ENCODE measurements at places on chromosomes 3 and 15.
A peak's percentile ranks its signal among the peaks of the same experiment; 100 is the strongest.

- no peak for DNase-seq
These were observed 400 bp downstream of the RAB43 start for GRCh38 chr3:129121016-129121791.

DNA sequence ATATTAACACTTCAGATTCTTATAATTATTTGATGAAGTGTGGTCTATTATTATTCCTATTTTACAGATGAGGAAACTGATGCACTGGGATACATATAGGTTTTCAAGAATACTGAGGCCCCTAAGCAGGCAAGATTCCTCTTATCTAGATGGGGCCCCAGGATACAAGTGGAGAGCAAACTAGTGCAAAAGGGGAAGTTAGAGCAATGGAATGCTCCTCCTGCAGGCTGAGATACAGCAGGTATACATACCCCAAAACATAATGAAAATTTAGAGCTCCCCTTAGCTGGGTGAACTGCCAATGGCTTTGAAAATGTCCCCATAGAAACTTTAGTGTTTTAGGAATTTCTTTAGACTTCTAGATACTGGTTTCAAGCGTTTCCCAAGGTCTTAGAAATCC lies 247.1 kb downstream of the CHST2 start:
- DNase-seq: no peak

DNA sequence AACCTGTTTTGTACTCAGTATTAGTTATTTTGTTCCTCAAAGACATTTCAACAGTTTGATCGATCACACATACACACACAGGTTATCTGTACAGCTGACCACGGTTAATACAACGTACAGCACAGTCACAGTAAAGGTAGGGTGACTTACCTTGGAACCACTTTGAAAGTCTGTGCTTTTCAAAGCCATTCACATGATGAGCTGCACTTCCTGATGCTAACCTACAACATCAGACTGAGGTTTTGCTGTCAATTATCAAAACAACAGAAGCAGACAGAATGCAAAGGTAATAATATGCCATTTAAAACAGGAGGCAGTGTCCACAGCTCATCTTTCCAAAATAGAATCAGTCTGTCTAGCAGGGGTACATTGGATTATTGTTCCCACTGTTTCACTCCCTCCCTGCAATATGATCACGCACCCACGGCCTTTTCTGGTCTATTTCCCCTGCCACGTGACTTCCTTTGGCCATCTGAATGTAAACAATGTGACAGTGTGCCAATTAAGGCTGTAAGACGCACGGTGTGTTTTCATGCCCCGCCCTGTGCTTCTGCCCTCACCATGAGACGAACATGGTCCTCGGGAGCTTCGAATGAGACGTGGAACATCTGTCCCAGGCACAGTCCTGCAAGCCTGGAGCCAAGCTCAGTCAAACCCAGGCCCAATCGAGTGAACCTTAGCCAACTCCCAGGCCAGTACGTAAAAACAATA lies 102.4 kb downstream of the FMN1 start:
- DNase-seq: no peak

- DNase-seq: no peak
These were observed 232.1 kb upstream of the GOLIM4 start for GRCh38 chr3:168327856-168328255.

DNA sequence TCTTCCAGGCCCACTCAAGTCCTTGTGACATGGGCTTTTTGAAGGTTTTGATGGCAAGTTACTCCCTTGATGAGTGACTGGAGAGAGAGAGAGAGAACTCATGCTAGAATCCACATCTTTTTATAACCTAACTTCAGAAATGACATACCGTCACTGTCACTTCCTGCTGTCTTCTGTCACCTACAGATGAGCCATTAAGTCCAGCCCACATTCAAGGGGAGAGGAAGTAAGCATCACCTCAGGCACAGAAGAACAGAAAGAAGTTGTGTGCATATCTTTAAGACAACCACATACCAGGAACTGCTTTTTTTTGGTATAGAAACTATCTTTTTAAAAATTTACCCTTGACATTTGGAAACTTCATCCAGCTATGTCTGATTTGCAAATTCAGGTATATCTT lies 16.6 kb upstream of the TXNRD3 start:
- DNase-seq: peak; percentile 7

- DNase-seq: no peak
These were observed 40.8 kb upstream of the ATP2B2 start for GRCh38 chr3:10546181-10546624.

DNA sequence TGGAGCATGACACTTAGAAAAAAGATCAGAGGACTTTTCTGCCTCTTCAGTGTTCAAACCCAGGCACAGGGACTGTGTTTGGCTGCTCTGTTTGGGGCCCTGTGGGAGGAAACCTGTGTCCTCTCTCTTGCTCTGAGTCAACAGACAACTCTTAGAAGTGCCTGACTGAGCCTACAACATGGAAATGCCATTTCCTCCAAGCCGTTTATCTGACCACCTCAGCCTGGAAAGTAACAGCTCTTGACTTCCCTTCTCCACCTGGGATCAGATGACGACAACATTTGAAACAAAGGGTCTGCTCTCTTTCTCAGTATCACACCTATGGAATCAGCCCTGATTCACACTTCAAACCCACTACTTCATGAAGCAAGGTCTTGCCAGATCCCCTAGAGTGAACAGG lies 91.3 kb upstream of the CTDSPL start:
- no peak for DNase-seq

DNA sequence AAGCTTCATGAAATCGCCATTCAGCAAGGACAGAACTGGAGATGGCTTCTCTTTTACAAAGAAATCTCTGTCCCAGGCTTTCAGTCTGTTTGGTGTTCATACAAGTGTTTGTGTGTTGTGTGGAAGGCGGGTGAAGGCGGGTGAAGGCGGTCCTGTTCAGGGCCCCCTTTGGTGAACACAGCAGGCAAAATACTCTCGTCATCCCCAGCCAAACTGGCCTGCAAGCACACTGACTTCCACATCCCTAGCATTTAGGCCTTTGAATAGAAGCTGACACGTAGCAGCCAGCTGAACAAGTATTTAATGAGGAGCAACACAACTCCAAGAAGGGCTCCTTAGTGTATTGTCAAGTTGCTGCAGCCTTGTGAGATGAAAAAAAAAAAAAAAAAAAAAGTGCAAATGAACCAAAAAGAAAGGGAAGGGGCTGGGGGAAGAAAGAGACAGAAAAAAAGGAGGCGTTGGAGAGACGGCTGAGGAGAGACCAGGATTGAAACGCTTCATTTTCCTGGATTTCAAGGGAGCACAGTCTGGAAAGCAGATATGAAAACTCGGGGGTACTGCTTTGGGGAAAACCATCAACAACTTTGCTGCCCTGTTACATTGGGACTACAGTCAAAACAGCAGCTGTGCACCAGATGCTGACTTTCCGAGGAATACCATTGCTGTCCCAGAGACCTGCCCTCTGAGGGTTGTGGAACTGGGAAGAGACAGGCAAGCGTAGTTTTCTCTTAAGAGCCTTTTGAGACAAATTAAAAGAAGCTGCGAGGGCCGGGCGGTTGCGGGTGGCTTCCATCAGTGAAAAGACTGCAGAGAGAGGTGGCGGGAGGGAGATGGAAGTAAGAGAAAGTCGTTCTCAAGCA lies 74.6 kb downstream of the TGFBR2 start:
- no peak for DNase-seq

DNA sequence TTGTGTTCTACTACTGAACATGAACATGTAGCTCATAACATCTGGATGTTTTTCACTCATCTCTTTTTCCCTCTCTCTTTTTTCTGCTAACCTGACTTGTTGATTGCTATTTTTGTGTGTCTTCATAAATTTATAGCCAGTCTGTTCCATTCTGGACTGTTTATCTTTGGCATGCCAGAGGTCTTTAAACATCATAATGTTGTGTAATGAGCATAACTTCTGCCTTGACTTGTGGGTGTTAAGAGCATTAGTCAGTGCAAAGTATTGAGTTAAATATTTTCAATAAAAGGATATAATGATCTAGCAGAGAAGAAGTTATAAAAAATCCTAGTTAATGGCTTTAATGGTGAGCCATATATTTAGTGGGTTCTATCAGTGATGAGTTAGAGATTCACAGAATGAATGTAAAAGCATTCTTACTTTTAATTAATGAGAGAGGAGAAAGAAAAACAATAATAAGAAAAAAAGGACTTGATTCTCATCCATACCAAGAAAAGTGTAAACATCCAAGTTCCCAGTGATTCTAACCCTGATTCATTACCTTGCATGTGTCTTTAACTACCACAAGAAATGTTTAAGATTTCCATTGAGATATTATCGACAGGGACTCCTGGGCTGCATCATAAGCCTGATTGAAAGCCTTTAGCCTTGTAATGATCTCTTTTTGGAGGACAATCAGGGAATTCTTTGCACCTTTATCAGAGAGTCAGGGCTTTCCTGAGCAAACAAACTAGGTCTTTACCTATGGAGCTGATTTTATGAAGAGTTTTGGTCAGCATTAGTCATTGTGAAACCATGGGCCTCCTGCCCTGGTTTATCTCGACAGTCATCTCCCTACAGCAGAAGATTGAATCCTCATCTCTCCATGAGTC lies 22.9 kb downstream of the MITF start:
- DNase-seq: no peak

DNA sequence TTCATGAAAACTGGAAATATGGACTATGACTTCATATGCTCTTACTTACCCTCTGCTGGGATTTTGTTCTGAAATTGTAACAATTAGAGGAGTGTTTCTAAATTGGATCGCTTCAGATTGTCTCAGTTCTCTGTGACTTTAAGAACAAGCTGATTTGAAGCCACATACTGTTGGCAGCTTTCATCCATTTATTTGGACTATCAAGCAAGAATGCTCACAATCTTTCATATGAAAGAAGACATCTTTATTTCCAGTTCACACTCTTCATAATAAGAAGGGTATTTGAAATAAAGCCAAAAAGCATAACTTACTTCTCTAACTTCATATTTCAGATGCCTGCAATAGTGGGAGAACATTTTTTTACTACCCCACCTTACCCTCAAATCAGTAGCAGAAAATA lies 491.6 kb upstream of the TPRG1 start:
- no peak for DNase-seq

- no peak for DNase-seq
These were observed 52.9 kb downstream of the TUBGCP4 start for GRCh38 chr15:43423793-43424192.

- DNase-seq: peak; percentile 68
These were observed 18.9 kb upstream of the TGM5 start for GRCh38 chr15:43285609-43286037.

Measured in MV-4-11 (cell line).